ENCODE measurements at places on chromosomes 6 and 20. TPM values are rescaled to one million over a fixed set of nuclear protein-coding genes. Genes with fewer than 3 reads are reported as not detected.

- DNase-seq: no peak
Measured at GRCh38 chr20:50876816-50877215, 54.4 kb downstream of the ADNP start.

- DNase-seq: no peak
Measured at GRCh38 chr20:53839423-53840176, 230.8 kb downstream of the BCAS1 start.

DNA sequence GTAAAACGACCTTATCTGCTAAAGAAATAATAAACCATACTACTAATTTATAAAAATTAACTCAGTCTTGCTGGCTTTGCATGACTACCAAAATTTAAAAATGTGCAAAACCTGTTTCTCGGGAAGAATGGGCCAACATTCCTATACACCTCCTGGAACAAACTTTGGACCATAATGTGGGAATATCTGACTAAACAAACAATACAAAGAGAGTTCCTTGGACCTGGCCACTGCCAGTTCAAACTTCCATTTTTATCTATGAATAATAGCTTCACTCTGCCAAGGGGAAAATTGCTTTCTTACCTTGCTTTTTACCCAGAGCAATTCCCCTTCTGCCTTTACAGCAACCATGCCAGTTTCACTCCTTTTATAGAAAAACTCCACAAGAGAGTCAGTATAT, 38.7 kb upstream of the POU5F1 start:
- no peak for DNase-seq

GRCh38 chr20:12882832-12883506, 125.8 kb upstream of the SPTLC3 start:
- DNase-seq: peak; percentile 87

GRCh38 chr20:18657575-18657974, 69.7 kb downstream of the DTD1 start:
- peak; percentile 78 for DNase-seq

DNA sequence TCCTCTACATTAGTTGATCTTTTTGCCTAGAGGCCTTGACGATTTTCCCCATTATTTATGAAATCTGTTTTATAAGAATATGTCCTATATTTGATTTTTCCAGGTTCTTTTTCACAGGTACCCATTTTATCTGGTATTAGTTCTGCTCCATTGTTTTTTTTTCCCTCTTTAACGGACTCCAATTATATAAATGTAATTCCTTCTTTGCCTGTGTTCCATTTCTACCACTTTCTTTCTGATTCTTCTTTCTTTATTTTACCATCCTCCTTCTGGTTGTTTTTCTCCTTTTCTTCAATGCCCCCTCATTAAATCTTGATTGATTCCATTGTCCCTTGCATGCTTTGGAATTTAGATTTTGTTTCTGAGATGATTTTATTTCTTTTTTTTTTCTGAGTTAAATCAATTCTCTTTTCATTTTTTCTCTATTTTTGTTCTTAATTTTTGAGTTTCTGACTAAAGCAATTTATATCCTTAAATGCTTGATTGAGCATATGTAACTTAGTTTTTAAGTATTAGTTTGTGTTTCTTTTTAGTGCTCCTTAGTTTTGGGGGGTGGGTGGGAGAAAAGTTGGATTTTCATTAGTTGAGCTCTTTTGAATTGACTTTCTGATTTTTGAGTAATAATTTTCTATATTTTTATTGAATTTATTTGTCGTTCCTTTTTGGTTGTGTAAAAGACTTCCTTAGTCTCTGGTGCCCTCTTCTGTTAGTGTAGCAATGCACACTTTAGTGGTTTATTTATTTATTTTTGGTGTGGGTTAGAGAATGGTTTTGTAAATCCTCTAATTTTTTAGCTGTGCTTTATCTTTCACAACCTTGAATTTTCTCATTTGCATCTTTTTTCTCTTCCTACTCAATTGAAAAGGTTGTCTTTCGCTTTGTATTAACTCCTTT, 140.8 kb downstream of the FARS2 start:
- peak; percentile 23 for DNase-seq

DNA sequence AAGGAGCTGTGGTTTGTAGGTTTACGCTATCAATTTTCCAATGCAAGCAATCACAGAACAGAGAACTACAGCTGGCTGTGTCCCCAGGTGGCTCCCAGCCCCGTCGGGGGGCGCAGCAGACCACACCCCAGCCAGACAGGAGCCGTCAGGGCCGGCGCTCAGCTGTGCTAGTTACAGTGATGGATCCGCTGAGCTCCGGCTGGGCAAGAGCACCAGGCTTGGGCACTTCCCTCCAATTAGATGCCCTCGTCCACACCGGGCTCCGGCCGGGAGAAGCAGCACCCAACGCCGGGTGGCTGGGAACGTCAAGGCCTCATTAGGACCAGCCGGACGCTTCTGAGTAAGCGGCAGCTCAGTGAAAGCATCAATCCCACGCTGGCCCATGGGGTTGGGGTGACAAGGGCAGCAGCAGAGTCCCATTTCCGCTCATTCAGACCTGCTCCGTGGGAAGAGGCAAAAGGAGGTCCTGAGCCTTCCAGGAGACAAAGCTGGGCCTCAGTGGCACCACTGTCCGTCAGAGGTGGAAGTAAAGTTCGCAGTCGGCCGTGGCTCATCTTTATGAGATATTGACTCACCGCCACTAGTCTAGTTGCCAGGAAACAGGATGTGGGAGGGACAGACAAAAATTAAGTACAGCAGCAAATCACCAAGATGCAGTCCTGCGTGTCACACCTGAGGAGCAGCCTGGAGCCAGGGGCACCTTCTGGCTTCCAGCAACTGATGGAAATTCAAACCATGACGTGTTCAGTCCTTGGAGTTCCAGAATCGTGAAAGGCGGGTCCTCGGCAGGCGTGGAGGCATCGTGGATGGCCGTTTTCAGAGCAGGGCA, 164.1 kb downstream of the TAF4 start:
- peak; percentile 42 for DNase-seq

DNA sequence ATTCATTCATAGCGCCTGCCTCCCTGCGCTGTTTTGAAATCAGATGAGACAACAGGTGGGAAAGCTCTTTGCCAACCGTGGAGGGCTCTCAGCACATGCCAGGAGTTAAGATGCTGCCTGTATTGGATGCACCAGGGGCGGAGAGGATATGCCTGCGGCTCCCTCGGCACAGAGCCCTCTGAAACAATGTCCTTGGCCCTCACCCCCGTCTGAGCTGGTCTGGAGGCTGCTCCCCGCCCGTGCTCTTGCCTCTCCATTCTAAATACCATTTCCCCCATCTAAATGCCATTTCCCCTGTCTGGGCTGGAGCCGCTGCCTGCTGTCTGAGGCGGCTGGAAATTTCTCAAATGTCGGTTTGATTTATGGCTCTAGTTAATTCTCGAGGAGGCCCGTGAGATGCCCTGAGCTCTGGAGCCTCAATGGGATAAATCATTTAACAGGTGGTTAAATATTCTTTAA, 50.8 kb upstream of the MLN start:
- DNase-seq: no peak

DNA sequence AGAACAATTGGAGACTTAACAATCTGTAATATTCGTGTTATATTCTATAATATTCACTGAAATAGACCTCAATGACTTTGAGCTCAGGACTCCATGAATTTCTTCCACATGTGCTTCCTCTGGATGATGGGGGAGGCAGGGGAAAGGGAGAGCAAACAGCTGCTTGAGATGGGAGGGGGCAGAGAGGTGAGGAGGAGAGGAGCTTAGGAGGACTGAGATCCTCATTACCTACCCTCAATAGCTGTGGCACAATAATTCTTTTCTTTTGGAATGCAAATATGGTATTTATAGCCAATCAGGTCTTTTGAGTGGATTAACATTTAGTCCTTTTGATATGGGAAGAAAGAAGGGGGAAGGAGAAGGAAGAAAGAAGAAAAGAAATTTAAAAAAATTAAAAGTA, 64.1 kb upstream of the ZNF217 start:
- no peak for DNase-seq

- DNase-seq: no peak
Measured at GRCh38 chr6:13034316-13034715, 294.0 kb downstream of the TBC1D7 start.

DNA sequence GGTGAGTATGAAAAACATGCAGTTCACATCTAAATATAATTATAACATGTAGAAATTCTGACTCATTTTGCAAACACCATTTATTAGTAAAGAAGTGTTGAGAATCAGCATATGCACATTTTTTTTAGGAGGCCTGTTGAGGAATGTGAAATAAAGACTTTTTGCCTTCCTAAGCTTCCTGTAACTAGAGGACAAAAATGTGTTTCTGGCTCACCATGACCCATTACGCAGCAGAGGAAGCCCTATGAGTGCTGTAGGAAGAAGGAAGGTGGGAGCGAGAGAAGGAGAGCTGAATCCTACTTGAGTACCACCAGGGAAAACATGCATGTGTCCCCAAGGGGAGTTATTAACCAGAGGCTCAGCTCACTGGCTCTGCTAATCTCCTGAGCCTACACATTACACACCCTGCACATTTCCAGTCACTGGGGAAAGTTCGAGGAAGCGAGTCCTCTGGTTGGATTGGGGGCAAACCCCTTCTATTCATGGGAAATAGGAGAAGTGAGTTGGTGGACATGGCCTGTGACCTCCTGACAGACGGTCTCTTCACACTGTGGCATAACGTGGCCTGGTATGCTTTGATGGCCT, 540.5 kb upstream of the JAG1 start:
- DNase-seq: no peak

PAK5 gene
- not detected for total RNA-seq

ZNF391 gene
- total RNA-seq: 0.13 TPM

HEY2 gene
- total RNA-seq: 0.16 TPM

MACROD2 gene
- total RNA-seq: 1.2 TPM

OR2B6 gene
- total RNA-seq: not detected
